Kidney epithelial cell (primary cell): ENCODE measurements at places on chromosomes 12 and 14. TPM values are rescaled to one million over a fixed set of nuclear protein-coding genes. Genes with fewer than 3 reads are reported as not detected.

- DNase-seq, result no peak
These were observed 52.0 kb downstream of the PRORP start for GRCh38 chr14:35174342-35174741.

GRCh38 chr12:68231691-68232090 lies 6.1 kb upstream of the IL26 start:
- DNase-seq, result no peak

DNA sequence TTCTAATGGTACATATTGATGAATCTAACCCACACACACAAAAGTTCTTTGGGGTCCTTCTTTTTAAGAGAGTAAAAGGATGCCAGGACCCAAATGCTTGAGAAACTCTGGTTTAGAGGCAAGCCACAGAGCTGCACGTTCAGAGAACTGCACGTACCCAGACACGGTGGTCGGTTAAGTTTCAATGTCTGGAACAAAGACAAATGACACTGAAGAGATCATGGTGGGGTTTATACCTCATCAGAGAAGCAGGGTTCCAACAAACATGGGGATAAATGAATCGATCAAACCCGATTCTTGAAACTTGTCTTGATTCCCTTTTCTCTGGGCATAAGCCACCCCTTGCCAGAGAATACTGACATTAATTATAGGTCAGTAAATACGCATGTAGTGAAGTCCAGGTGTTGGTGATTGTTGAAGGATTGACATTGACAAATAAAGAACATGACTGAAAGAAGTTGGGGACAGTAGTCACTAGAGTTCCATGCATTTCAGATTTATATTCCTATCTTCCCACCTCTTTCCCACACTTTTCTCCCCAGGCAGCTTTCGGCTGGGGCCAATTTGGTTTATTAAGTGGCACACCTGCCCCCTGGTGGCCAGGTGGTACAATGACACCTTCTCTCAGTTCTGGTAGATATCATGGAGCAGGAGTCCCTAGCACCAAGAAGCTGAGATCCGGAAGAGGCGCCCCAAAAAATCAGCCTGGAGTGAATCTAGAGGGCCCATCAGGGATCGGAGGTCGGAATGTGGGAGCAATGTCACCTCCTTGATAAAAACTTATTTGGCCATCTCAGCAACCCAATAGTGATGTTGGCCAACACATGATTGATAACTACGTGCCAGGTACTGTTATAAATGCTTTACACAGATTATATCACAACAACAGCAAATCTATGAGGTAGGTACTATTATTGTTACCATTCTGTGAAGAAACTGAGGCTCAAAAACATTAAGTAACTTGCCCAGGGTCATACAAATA lies 17.8 kb upstream of the HDAC7 start:
- DNase-seq, result no peak

DNA sequence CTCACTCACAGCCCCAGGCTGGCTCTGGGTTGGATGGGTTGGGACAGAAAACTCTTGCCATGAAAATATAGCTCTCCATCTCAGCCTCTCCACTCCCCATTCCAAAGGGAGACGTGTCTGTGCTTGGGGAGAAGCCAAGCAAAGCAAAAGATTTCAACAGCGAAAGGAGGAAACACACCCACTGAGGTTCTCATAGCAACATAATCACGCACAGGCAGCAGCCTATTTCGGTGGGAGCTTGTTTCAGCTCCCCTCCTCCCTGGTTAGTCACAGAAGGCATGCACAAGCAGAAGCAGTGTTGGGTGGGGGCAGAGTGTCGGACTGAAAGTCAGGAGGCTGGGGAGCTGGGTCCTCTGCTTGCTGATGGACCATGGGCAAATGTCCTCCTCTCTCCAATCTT lies 1.9 kb upstream of the PRMT8 start:
- no peak for DNase-seq

DNA sequence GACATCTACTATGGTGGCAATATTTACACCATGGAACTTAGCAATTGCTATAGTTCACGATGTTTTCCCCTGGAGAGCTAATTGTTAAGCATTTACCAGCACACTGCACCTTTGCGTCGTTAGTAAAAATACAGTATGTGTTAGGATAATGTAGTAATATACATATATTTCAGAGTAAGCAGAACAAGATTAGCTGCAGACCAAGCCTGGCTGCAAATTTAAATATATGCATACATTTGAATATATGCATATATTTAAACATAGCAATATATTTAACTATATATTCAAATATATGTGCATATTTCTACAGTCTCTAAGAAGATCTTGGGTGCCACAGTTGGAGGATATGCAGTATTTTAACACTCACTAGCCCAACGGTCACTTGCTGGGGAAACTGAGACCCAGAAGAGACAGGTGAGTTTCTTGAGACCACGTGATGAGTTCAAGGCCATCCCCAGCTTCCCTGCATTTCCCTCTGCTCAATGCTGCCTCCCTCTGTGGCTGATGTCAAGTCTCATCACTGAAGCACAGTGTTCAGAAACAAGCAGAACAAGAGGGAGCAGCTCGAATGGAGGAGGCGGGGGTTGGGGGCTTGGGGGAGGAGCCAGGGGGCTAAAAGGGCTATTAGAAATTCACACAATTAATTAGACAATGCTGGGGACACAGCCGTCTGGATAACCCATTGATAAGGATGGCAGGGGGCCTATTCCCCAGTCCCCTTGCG lies 708.0 kb downstream of the MED13L start:
- no peak for DNase-seq

GRCh38 chr12:93857991-93858447 lies 180.8 kb downstream of the CRADD start:
- DNase-seq, result no peak

DNA sequence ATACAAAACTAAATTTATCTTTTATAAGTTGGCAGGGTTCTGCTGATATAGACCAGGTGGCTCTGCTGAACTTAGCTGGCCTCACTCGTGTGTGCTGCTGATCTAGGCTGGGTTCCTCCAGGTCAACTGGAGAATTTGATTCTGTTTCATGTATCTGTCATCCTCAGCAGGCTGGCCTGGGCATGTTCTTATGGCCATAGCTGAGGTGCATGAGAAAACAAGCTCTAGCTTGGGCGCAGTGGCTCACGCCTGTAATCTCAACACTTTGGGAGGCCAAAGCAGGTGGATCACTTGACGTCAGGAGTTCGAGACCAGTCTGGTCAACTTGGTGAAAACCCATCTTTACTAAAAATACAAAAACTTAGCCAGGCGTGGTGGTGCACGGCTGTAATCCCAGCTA lies 24.3 kb upstream of the BCL2L14 start:
- no peak for DNase-seq

DNA sequence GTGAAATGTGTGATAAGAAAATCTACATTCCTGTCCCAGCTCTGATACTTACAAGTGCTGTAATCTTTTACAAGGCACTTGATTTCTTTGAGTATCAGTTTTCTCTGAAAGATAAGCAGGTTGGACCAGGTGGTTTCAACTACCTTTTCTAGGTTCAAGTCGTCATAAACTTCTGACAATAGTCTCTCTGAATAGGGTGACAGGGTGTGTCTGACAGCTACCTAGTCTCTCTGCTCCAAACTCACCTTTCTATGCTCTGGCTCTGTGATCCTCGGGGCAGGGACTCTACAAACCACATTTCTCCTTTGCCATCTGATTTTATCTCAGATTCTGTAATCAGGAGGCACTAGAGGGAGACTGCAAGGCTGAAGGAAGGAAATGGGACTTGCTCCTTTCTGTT lies 137.7 kb upstream of the SYT1 start:
- no peak for DNase-seq

DNA sequence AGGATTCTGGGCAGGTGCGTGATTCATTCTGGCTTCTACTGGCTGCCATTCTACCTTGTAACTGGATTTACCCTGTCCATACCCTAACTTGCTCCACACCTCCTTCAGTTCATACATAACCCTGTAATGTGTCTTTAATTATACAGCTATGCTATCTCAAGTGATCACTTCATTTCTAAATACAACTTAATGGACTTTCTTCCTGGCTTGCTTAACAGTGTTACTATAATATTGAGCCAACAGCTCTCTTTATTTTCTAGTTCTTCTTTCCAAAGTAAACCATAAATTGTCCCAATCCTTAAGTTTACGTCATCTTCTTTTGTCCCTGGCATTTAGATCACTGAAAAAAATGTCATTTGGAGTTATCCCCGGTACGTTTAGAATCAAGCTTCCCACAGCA lies 75.9 kb upstream of the KCNJ8 start:
- no peak for DNase-seq

DNA sequence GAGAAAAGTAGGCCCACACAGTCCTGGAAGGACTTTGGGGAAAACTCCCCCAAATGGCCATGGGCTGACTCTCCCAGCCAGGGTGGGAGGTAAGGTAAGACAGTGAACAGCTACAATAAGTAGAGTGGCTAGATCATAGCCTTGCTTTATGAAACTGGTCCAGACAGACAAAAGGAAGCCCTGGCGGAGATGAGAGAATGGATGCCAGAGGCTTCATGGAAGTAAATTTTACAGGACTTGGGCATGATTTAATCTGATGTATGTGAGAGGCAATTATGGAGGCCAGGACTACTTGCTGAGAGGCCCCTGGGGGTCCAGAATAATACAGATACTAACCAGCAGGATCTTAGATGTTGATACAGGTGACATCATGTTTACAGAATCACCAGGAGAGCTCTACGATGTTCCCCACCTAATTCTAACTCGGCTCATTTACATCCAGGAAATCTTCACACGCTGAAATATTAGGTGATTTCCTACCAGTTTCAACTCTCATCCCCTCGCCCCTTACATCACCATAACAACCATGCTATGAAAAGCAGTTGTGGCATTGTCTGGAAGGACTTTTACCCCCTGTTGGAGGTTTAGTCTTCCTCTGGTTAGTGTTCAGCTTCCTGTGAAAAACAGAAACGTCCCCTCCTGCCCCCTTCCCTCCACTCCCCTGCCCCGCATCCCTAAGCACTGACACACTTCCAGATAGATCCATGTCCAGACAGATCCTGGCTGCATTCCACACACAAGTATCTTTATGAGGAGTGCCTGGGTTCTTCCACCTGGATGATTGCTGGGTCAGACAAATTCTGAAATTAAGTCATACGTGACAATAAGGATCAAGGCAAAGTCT lies 39.5 kb upstream of the NT5DC3 start:
- no peak for DNase-seq

GRCh38 chr12:51124504-51124903 lies 41.1 kb upstream of the CSRNP2 start:
- DNase-seq, result no peak

DNA sequence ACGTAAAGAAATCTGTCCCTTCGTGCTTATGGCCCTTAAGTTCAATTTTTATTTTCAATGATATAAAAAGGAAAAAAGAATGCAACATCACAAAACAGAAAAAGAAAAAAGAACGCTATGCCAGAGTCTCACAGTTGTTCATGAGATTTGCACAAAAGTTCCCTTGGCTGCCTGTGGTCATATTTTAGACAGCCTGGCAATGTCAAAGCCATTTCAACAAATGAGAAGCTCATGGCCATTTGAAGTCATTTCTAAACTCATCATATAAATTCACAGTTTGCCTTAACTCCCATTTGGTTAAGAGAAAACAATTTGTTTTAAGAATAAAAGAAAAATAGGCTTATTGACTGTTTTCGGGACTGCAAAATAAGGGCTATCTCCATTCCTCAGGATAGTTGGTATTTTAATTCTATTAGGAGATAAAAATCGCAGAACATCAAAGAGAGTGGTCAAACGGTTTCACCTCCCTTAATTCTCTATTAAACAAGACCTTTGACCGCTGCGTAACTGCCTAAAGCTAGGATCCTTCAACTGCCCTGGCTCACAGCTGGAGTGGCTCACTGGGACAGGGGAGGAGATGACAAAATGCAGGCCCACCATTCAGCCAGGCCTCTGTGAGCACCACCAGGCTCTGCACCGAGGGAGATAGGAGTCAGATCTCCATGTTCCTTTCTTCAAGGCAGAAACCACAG lies 119.2 kb upstream of the DAAM1 start:
- no peak for DNase-seq

- DNase-seq, result no peak
These were observed 4.9 kb downstream of the CDC42BPB start for GRCh38 chr14:103052407-103052806.

DNA sequence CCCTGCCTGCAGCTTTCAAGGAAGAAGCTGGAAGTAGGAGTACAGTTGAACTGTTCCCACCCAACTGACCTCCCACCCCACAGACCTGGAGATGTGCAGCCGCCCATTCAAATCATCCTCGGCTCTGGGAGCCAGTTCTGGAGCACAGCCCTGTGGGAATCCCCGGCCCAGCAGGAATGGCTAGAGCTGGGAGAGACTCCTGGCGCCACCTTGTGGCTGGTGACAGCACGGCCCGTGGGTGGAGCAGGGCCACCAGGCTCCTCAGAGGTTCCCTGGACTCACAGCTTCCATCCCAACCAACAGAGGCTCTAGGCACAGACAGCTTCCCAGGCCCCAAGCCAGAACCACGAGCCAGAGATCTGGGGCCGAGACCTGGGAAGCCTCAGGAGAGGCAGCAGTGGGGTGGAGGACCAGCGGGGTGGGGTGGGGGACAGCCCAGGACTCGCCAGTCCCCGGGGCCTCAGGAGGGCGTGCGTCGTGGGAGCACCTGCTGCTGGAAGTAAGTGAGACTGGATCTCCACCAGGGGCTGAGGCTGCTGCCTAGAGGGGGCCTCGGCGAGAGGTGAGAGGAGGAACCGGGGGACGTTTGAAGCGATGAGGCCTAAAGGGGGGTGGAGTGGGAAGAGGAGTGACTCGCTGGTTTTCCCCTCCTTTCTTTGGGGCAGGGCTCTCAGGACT lies 43.4 kb downstream of the RNF34 start:
- no peak for DNase-seq

DNA sequence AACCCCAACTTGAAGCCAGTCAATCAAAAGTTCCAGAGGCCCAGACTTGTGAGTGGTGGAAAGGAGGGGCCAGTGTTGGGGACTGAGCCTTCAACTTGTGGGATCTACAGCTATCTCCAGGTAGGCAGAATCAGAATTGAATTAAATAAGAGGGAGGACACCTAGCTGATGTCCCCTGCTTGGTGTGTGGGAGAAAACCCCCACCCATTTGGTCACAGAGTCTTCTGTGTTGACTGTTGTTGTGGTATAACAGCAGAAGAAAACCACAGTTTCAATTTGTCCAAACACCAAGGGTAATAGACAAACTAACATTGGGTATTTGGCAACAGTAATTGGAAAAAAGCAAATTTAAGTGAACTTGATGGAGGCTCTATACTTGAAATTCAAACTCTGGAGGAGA lies 3.4 kb upstream of the GCH1 start:
- no peak for DNase-seq

The GALNT8 gene
- total RNA-seq, result 0.55 and 1.4 TPM in 2 replicates

The TPH2 gene
- not detected in 2 replicates for total RNA-seq

The SLC5A8 gene
- total RNA-seq, result not detected in 2 replicates

The ATF7IP gene
- 23.4 and 28.5 TPM in 2 replicates for total RNA-seq

The PTPRQ gene
- under 0.01 TPM in 2 replicates for total RNA-seq

The ADAM21 gene
- total RNA-seq, result 0.08 and 0.34 TPM in 2 replicates

The RNF212B gene
- not detected in 2 replicates for total RNA-seq

The CSRNP2 gene
- total RNA-seq, result 36.1 and 36.6 TPM in 2 replicates

The TMX1 gene
- 34.3 and 43.2 TPM in 2 replicates for total RNA-seq

The AICDA gene
- total RNA-seq, result 1.3 TPM in 2 replicates

The BIN2 gene
- total RNA-seq, result not detected in 2 replicates

The MAP3K9 gene
- 10.4 and 12.0 TPM in 2 replicates for total RNA-seq

The BDKRB2 gene
- 0.89 and 1.2 TPM in 2 replicates for total RNA-seq

The OR6S1 gene
- not detected in 2 replicates for total RNA-seq

The KCNJ8 gene
- 0.25 and 0.27 TPM in 2 replicates for total RNA-seq
